Uterus (tissue), 4 donors: ENCODE measurements at places on chromosomes 1 and 21. TPM values are rescaled to one million over a fixed set of nuclear protein-coding genes. Genes with fewer than 3 reads are reported as not detected.

DNA sequence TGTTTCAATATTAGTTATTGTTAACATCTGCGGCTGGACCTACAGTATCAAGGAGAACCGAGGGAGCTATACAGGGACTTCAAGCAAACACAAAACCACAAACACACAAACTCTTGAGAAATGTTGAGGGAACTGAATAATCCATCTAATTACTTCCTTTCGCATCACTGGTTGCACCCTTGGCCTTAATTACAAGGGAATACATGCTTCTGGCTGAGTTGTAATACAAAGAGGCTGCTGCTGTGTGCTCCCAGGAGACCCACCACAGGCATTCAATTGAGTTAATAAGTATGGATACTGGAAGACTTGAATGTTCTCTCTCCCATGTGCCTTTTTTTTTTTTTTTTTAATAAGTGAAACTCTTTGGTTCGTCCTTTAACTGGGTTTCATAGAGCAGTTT lies 16.8 kb upstream of the SMYD2 start:
- DNase-seq: no peak
- no peaks in the 10 kb centered on the region for H3K36me3 ChIP-seq
- H3K27ac ChIP-seq: no peak overlapping the region
- H3K4me1 ChIP-seq: no peaks in the 10 kb centered on the region
- H3K27me3 ChIP-seq: peaks cover 21% of the 10 kb centered on the region

DNA sequence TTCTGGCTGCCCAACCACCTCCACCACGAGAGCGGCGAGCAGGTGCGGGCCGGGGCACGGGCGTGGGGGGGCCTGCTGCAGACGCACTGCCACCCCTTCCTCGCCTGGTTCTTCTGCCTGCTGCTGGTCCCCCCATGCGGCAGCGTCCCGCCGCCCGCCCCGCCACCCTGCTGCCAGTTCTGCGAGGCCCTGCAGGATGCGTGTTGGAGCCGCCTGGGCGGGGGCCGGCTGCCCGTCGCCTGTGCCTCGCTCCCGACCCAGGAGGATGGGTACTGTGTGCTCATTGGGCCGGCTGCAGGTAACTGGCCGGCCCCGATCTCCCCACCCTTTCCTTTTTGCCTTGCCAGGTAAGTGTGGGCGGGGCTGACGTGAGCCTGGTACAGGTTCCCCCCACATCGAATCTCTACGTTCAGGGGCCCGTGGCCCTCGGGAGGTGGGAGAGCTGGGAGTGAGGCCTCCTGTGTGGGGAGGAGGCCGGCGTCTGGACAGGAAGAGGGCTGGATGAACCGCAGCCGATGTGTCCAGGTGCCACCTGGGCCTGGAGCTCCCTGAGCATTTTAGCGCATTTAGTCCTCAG lies 51.7 kb downstream of the COL18A1 start:
- no peak overlapping the region for H3K27ac ChIP-seq
- no peak overlapping the region for H3K4me3 ChIP-seq
- no peaks in the 10 kb centered on the region for H3K27me3 ChIP-seq

GRCh38 chr1:198773030-198773429 lies 134.2 kb downstream of the PTPRC start:
- no peak overlapping the region for H3K4me3 ChIP-seq
- no peaks in the 10 kb centered on the region for H3K36me3 ChIP-seq
- no peak for DNase-seq
- no peaks in the 10 kb centered on the region for H3K4me1 ChIP-seq
- H3K27me3 ChIP-seq: no peaks in the 10 kb centered on the region
- no peak overlapping the region for H3K27ac ChIP-seq

DNA sequence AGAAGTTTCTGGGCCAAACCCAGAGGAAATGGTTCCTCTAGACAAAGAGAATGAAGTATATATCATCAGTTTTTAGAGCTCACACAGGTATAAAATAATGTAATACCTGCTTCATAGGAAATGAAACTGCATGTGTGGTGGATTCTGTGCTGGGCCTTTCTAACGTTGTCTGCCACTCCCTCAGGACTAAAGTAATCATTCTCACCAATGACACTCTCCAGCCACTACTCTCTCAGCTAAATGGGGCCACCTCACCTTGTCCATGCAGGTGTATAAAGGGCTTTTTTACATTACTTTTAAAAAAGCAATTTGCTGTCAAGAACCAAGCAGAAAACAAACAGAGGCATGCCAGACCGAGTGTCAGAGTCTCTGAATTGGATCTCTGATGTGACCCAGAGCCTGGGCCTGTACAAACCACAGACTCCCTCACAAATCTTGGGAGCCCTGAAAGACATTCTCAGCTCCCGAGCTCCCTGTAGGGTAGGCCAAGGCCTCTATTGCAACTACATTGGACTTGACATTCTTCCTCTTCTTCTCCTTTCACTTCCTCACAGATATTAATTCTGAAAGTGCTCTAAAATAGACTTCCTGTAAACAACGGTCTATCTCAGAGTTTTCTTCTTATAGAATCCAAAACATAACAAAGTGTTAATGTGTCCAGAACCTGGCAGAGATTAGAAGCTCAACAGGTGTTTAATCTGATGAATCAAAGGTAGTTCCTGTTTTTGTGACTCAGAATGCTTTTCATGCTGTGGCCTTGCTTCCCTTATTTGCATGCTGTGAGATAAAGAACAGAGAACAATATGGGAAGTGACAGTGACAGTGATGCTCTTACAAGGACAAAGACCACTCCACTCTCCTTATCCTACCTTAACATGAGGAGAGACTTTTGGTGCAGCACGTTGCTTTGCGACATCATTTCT lies 8.6 kb downstream of the AIM2 start:
- DNase-seq: no peak
- H3K4me3 ChIP-seq: no peak overlapping the region

DNA sequence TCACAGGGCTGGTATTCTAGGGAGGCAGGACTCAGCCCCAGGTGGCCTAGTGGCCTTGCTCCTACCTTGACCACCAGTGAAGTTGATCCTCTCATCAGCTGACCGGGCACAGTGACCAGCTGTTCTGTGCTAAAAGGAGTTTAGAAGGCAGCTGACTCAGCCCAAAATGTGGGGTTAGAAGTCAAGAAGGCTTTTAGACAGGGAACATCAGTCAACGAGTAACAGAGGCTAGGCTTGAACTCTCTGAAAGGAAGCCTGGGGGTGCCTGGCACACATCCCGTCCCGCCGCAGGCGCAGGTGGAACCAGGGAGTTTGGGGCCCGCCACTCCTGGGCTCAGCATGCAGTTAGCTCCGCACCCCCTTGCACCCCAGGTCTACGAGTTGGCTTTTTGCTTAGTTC lies 114.9 kb upstream of the SLC45A1 start:
- peak overlapping the region; percentile 88 for H3K27ac ChIP-seq
- DNase-seq: no peak
- H3K4me3 ChIP-seq: no peak overlapping the region
- H3K27me3 ChIP-seq: no peaks in the 10 kb centered on the region

DNA sequence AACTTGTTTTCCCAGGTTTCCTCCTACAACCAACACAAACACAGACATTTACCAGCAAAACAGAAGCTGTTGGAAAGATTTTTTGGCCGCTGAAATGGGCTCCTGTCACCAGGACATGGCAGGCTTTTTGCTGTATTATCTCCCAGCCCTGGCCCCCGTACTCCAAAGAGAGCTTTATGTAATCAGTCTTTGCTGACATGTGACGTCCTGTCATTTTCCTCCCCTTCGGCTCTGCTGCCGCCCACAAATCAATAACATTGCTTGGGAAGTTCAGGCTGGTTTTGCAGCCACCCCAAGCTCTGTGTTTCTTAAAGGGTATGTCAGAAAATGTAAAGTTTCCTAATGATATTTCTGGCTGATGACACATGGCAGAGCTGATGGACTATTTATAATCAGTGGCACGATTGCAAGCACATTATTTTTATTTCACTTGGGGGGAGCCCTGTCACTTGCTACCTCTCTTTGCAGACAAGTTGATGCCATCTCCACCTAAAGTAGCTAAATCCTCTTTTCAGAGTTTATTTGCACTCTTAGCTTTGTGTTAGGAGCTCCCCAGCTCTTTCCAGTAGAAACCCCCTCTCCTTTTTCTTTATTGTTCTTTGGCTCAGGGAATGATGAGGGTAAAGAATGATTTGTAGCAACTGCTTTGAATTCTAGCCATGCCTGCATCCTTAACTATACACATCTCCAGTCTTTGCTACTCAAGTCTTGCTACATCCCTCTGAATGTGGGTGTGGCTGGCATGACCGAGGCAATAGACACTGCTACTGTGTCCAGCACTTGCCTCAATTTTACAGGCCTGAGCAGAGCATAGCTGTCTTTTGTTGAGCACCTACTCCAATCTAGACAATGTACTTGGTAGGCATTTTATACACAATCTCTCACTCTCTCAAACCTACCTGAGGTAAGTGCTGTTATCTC lies 67.3 kb downstream of the ELAVL4 start:
- H3K4me1 ChIP-seq: no peaks in the 10 kb centered on the region
- H3K4me3 ChIP-seq: no peak overlapping the region
- DNase-seq: no peak
- H3K27me3 ChIP-seq: no peaks in the 10 kb centered on the region

- H3K4me1 ChIP-seq: no peaks in the 10 kb centered on the region
- no peaks in the 10 kb centered on the region for H3K27me3 ChIP-seq
- DNase-seq: no peak
These were observed 65.1 kb downstream of the RIPK4 start for GRCh38 chr21:41701749-41702148.

Gene CHAF1B
- 3.0 TPM for total RNA-seq

Gene CLDN17
- total RNA-seq: not detected

DNA sequence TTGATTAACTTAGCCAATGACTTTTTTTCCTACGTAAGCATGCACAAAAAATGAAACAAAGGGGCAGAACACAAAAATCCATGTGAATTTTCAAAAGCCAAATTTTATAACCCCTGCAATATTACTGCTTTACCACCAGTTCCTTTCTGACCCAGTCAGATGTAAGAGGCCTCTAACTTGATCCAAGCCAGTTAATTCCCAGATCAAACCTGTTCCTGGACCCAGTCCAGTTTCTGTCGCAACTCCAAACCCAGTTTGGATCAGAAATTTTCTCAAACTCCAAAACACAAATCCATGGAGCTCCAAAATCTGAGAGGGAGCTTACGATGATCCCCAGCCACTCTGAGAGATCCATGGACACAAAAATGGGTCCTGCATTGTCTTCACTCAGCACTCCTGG lies 7.8 kb upstream of the ZYG11A start:
- no peak overlapping the region for H3K4me3 ChIP-seq
- H3K27ac ChIP-seq: no peak overlapping the region
- H3K36me3 ChIP-seq: no peaks in the 10 kb centered on the region
- no peaks in the 10 kb centered on the region for H3K4me1 ChIP-seq

GRCh38 chr21:43812957-43813655 lies 23.7 kb downstream of the RRP1 start:
- H3K4me3 ChIP-seq: no peak overlapping the region
- no peaks in the 10 kb centered on the region for H3K27me3 ChIP-seq
- no peaks in the 10 kb centered on the region for H3K4me1 ChIP-seq
- no peak for DNase-seq
- H3K27ac ChIP-seq: no peak overlapping the region
- H3K36me3 ChIP-seq: no peaks in the 10 kb centered on the region

Gene TDRD5
- not detected for total RNA-seq

DNA sequence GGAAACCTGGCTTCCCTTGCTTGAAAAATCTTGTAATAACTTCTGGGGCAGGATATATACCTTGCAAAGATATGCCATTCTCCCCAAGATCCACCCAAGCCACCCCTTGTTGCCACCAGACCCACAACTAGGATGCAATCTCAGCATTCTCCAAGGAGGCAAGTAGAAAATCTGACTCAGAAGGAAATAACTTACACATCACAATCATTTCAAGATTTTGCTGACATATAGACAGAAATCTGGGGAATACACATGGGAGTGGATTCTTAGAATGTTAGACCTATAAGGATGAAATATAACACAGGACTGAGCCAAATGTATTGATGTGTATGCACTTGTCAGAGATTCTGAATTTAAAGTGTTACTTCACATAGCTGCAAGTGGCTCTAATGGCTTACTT lies 14.8 kb upstream of the ZDHHC18 start:
- no peak overlapping the region for H3K4me3 ChIP-seq
- H3K4me1 ChIP-seq: no peaks in the 10 kb centered on the region
- H3K36me3 ChIP-seq: no peaks in the 10 kb centered on the region
- no peak overlapping the region for H3K27ac ChIP-seq

- H3K27ac ChIP-seq: no peak overlapping the region
- no peak for DNase-seq
- H3K4me1 ChIP-seq: no peaks in the 10 kb centered on the region
- H3K4me3 ChIP-seq: no peak overlapping the region
These were observed 1279.6 kb downstream of the KCNT2 start for GRCh38 chr1:195328681-195329080.

Gene LCE3D
- total RNA-seq: not detected

- no peaks in the 10 kb centered on the region for H3K36me3 ChIP-seq
- H3K27ac ChIP-seq: no peak overlapping the region
- H3K4me3 ChIP-seq: no peak overlapping the region
- no peak for DNase-seq
- no peaks in the 10 kb centered on the region for H3K4me1 ChIP-seq
- no peaks in the 10 kb centered on the region for H3K27me3 ChIP-seq
These were observed 37.7 kb downstream of the LHX9 start for GRCh38 chr1:197954718-197955418.

DNA sequence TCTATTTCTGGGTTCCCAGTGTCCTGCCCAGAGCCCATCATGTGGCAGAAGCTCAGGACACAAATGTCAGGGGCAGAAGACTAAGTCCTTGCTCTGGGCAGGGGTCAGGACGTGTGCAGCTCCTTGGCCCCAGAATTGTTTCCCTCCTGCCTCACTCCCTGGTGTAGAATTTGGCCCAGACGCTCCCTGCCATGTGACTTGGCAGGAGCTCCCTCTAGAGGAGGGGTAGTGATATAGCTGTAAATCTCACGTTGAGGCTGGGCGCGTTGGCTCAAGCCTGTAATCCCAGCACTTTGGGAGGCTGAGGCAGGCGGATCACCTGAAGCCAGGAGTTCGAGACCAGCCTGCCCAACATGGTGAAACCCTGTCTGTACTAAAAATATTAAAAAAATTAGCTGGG lies 91.2 kb downstream of the UBIAD1 start:
- no peak for DNase-seq
- no peak overlapping the region for H3K4me3 ChIP-seq

Gene ECE1
- 45.6 TPM for total RNA-seq

Gene FHAD1
- not detected for total RNA-seq

Gene AGT
- total RNA-seq: 0.77 TPM

GRCh38 chr1:118244194-118244593 lies 59.2 kb upstream of the SPAG17 start:
- no peak overlapping the region for H3K27ac ChIP-seq
- no peaks in the 10 kb centered on the region for H3K4me1 ChIP-seq
- H3K27me3 ChIP-seq: no peaks in the 10 kb centered on the region
- H3K36me3 ChIP-seq: no peaks in the 10 kb centered on the region
- DNase-seq: no peak
- H3K4me3 ChIP-seq: no peak overlapping the region

GRCh38 chr1:11804666-11805421 lies 920 bp downstream of the MTHFR start:
- DNase-seq: peak; percentile 75
- H3K27ac ChIP-seq: peak overlapping the region; percentile 99
- H3K4me3 ChIP-seq: peak overlapping the region; percentile 62
- no peaks in the 10 kb centered on the region for H3K27me3 ChIP-seq
- H3K4me1 ChIP-seq: peaks cover 6% of the 10 kb centered on the region

Gene TSPAN1
- 40.9 TPM for total RNA-seq
